Activated CD4-positive, alpha-beta T cell treated with anti-CD3 and anti-CD28 coated beads, Interleukin-2, amount 10 ng/mL, durations not matched to agents 24 days and 14 days (primary cell): ENCODE measurements at places on chromosomes 2 and 18. TPM values are rescaled to one million over a fixed set of nuclear protein-coding genes. Genes with fewer than 3 reads are reported as not detected.

DNA sequence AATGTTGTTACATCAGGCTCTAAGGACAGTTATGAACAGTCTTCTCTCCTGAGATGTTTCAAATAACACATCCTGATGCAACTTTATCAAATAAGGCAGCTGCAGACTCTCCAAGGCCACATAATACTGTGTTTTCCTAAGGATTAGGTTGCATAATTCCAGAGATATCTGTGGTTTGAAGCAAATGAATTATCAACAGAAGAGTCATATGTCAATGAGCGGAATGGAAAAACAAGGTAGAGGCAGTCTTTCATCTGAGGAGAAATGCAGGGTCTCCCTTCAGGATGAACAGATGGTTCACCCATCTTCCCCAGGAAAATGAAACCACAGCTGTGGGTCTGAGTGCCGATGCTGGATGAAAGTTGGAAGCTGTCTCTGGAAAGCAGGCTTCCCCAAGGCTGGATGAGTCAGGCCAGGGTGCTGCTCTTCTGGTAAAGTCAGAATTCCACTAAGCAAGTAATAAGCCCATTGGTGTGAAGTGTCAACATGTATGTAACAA lies 22.2 kb downstream of the LYG1 start:
- no peak overlapping the region for H3K4me3 ChIP-seq
- no peak for DNase-seq
- no peak overlapping the region for H3K27ac ChIP-seq

DNA sequence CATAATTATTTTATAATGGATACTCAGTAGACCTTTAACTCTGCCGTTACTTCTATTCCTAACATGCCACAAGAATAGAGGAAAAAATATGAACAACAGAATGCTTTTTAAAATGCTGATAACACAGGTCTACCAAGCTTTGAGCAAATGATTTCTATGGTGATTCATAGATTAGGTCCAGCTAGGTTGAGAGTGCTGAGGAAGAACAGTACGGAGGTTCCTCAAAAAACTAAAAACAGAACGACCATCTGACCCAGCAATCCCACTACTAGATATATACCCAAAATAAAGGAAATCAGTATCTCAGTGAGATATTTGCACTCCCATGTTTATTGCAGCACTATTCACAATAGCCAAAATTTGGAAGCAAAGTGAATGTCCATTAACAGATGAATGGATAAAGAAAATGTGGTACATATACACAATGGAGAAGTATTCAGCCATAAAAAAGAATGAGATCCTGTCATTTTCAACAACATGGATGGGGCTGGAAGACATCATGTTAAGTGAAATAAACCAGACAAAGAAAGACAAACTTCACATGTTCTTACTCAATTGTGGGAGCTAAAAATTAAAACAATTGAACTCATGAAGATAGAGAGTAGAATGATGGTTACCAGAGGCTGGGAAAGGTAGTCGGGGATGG lies 111.6 kb upstream of the SERTAD2 start:
- no peak for DNase-seq
- no peaks in the 10 kb centered on the region for H3K36me3 ChIP-seq
- no peak overlapping the region for H3K4me3 ChIP-seq
- no peaks in the 10 kb centered on the region for H3K27me3 ChIP-seq

DNA sequence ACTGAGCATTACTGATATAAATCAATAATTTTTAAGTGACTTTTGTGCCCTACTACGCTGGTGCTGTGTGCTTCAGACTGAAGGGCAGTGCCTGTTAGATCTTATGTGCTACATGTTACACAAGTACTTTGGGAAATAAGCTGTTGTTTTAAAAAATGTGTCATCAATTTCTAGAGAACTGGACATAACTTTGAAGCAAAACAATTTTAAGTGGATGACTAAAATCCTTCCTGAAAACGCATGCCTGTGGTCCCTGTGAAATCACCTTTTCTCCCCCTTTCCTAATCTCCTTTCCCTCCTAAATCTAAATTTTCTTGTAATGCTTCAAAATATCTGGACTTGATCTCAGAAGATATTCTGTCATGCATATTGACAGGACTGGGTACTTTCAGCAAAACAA lies 7.1 kb upstream of the IL1RL1 start:
- H3K4me3 ChIP-seq = peak overlapping the region; percentile 70
- peaks cover 2% of the 10 kb centered on the region for H3K27me3 ChIP-seq
- H3K27ac ChIP-seq = peak overlapping the region; percentile 95

GRCh38 chr2:29226808-29227207 lies 111.6 kb downstream of the CLIP4 start:
- no peak overlapping the region for H3K4me3 ChIP-seq
- no peak for DNase-seq
- no peak overlapping the region for H3K27ac ChIP-seq
- no peaks in the 10 kb centered on the region for H3K27me3 ChIP-seq
- no peaks in the 10 kb centered on the region for H3K4me1 ChIP-seq

Gene MTERF4
- total RNA-seq = 39.3 and 43.9 TPM in 2 replicates

DNA sequence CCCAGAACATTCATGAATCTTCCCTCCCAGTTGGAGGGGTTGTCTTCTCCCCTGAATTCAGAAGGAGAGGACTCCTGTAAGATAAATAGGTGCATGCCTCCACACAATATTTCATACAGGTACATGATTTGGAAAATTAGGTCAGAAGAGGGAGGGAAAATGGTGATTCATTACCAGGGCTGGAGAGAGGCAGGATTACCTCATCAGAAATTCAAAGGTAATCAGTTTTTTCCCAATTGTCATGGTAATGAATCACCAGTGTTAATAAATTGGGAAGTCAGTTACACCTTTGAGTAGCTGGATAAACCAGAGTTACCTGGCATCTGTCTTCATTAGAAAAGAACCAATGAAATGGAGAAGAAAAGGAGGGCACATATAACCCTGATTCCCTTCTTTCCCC lies 128.5 kb downstream of the EN1 start:
- no peak overlapping the region for H3K27ac ChIP-seq
- no peaks in the 10 kb centered on the region for H3K36me3 ChIP-seq
- no peak for DNase-seq
- H3K4me3 ChIP-seq = no peak overlapping the region
- H3K27me3 ChIP-seq = no peaks in the 10 kb centered on the region

DNA sequence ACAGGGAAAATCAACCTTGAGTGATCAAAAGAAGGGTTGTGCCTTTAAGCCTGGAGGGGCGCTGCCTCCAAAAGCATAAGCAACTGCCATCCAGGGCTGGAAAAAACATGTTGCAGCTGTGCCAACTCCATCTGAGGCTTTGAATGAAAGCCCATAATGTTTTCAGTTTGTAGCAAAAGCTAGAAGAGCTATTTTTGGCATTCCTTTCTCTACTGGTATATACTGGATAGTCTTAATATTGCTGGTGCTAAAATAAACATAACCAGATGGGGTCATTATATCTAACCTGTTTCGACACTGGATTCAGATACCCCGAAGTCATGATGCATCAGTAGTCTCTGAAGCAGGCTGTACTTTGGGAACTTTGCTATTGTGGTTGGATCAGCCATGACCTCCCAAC lies 25.1 kb downstream of the ANXA4 start:
- H3K4me3 ChIP-seq = no peak overlapping the region
- no peaks in the 10 kb centered on the region for H3K27me3 ChIP-seq
- peaks cover 64% of the 10 kb centered on the region for H3K4me1 ChIP-seq
- DNase-seq = no peak

DNA sequence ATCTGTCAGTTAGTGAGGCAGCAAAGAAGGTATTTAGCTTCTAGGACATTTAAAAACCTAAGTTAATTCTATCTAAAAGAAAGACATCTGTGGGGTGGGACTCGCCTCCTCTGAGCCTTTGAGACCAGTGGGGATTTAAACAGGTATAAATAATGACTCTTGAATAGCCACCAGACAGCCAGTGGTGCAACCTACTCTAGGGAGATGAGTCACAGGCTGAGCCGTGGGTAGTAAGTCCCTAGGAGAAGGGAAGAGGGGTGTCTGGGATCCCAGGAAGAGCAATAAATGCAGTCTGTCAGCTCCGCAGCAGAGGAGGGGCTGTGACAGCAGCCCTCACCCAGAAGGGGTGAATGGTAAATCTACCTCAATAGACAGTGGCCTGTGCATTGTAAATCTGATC lies 43.1 kb upstream of the GALNT3 start:
- H3K36me3 ChIP-seq = no peaks in the 10 kb centered on the region
- H3K4me1 ChIP-seq = no peaks in the 10 kb centered on the region
- no peak for DNase-seq
- peaks cover 3% of the 10 kb centered on the region for H3K27me3 ChIP-seq

DNA sequence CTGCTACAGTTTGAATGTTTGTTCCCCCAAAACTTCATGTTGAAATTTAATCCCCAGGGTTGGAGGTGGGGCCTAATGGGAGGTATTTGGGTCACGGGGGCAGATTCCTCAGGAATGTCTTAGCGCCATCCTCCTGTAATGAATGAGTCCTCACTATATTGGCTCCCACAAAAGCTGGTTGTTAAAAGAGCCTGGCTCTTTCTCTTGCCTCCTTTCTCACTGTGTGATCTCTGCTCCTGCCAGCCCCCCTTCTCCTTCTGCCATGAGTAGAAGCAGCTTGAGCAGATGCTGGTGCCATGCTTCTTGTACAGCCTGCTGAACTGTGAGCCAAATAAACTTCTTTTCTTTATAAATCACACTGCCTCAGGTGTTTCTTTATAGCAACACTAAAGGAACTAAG lies 721.0 kb upstream of the PKDCC start:
- H3K27me3 ChIP-seq = no peaks in the 10 kb centered on the region
- no peak overlapping the region for H3K4me3 ChIP-seq
- H3K36me3 ChIP-seq = no peaks in the 10 kb centered on the region
- H3K27ac ChIP-seq = no peak overlapping the region

Gene TRIM54
- 0.33 and 0.47 TPM in 2 replicates for total RNA-seq

GRCh38 chr2:68404893-68405799 lies 40.1 kb downstream of the PLEK start:
- no peak overlapping the region for H3K4me3 ChIP-seq
- H3K27me3 ChIP-seq = peaks cover 63% of the 10 kb centered on the region
- no peak for DNase-seq
- no peaks in the 10 kb centered on the region for H3K4me1 ChIP-seq

- no peak overlapping the region for H3K4me3 ChIP-seq
- peak; percentile 61 for DNase-seq
- no peaks in the 10 kb centered on the region for H3K36me3 ChIP-seq
- H3K4me1 ChIP-seq = no peaks in the 10 kb centered on the region
- H3K27ac ChIP-seq = no peak overlapping the region
Observed at GRCh38 chr18:46555724-46556123, 101.3 kb downstream of the LOXHD1 start.

DNA sequence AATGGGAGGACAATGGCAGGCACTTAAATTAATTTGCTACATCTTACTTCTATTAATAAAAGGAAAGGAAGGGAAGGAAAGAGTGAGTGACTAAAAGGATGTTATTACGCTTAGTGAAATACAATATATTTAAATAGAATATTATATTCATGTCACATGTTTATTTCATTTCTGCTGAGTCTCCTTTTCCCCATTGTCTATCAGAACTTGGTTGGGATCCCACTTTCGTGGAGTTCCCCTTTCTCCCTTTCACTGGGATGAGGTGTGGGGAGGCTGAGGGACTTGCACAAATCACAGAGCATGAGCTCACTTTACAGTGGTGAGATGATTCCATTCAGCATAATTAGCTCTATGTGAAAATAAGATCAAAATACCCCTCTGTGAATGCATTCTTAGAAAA lies 730.6 kb downstream of the TSN start:
- H3K4me3 ChIP-seq = no peak overlapping the region
- no peaks in the 10 kb centered on the region for H3K36me3 ChIP-seq
- no peaks in the 10 kb centered on the region for H3K4me1 ChIP-seq
- H3K27ac ChIP-seq = no peak overlapping the region

DNA sequence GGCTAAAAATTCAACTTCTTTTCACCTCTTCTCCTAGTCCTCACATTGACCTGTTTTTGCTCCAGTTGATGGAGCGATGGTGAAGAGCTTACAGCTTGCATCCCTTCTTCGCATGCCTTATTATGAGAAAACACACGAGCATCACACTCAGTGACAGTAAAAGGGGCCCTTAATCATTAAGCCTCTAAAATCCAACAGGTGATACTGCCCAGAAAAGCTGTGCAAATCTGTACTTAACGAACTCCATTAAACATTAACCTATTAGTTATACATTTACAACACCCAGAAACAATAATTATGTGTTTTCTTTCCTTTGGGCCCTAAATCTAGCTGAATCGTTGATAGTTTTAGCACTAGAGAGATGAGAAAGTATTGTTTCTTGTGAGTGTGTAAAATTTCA lies 54.8 kb downstream of the LAMA1 start:
- H3K27ac ChIP-seq = no peak overlapping the region
- no peaks in the 10 kb centered on the region for H3K36me3 ChIP-seq
- no peak for DNase-seq
- no peak overlapping the region for H3K4me3 ChIP-seq
- no peaks in the 10 kb centered on the region for H3K4me1 ChIP-seq

Gene AMER3
- total RNA-seq = not detected in 2 replicates

- H3K4me3 ChIP-seq = no peak overlapping the region
- peaks cover 7% of the 10 kb centered on the region for H3K4me1 ChIP-seq
- H3K27me3 ChIP-seq = no peaks in the 10 kb centered on the region
- H3K27ac ChIP-seq = no peak overlapping the region
- no peaks in the 10 kb centered on the region for H3K36me3 ChIP-seq
Observed at GRCh38 chr18:2049986-2050385, 521.3 kb downstream of the METTL4 start.

DNA sequence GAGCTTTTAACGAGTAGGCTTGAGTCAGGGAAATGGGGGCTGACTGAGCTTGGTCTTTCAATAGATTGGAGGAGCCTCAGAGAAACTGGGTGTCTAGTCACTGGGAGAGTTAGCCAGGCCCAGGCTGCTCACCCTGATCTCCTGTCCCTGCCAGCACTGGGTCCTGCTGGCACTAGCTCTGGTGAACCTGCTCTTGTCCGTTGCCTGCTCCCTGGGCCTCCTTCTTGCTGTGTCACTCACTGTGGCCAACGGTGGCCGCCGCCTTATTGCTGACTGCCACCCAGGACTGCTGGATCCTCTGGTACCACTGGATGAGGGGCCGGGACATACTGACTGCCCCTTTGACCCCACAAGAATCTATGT lies 720 bp downstream of the KRTCAP3 start:
- peaks cover 7% of the 10 kb centered on the region for H3K4me1 ChIP-seq
- no peak overlapping the region for H3K27ac ChIP-seq
- H3K36me3 ChIP-seq = peaks cover 42% of the 10 kb centered on the region
- no peak overlapping the region for H3K4me3 ChIP-seq

Gene ELP2
- 104 and 111 TPM in 2 replicates for total RNA-seq

Gene RNMT
- total RNA-seq = 57.8 and 65.9 TPM in 2 replicates

Gene FBLN7
- 26.8 and 28.7 TPM in 2 replicates for total RNA-seq

GRCh38 chr2:41498781-41499180 lies 549.0 kb upstream of the PKDCC start:
- DNase-seq = no peak
- H3K4me1 ChIP-seq = no peaks in the 10 kb centered on the region
- H3K27ac ChIP-seq = no peak overlapping the region
- H3K4me3 ChIP-seq = no peak overlapping the region

DNA sequence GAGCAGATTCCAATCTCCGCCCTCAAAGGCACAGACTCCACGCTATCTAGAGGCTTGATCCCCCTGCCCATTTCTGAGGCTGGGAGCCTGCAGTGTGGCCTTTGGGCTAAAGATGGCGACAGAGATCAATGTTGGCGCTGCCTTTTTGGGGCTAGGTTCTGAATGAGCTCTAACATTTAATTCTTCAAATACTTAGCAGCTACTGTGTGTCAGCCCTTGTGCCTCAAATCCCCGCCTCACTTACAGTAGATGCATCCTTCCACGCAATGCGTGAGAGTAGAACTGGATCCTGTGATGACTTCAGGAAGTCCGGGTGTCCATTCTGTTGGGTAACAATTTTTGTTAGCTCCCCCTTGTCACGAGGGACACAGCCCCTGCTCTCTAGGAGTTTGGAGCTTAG lies 12.4 kb downstream of the IL1F10 start:
- H3K36me3 ChIP-seq = no peaks in the 10 kb centered on the region
- no peak overlapping the region for H3K27ac ChIP-seq
- peak; percentile 88 for DNase-seq
